EL (cell line): ENCODE measurements at places on chromosomes 13 and 19.

DNA sequence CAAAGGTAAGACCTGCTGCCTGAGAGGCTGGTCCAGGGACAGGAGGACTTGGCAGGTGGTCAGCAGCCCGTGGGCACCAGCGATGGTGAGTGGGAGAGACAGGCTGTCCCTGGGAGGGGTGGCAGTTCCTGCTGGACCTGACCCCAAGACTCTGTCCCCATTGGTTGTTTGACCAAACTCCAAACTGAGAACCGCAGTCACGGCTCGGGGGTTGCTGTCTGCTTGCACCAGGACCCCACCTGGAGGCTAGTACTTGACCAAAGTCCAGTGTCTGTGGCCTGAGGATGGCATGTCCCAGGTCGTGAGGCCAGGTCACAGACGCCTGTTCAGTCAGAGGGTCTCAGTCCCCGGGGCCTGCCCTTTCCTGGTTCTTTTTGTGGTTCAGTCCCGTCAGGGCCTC is 9.9 kb upstream of the ZNF14 start:
- no peak for DNase-seq

GRCh38 chr19:33473653-33474305 is 47.8 kb downstream of the PEPD start:
- DNase-seq: peak; percentile 67

- DNase-seq: peak; percentile 34
Measured at GRCh38 chr13:26500618-26501320, 56.7 kb upstream of the WASF3 start.

GRCh38 chr13:94822356-94822755 is 110.0 kb upstream of the SOX21 start:
- DNase-seq: no peak

DNA sequence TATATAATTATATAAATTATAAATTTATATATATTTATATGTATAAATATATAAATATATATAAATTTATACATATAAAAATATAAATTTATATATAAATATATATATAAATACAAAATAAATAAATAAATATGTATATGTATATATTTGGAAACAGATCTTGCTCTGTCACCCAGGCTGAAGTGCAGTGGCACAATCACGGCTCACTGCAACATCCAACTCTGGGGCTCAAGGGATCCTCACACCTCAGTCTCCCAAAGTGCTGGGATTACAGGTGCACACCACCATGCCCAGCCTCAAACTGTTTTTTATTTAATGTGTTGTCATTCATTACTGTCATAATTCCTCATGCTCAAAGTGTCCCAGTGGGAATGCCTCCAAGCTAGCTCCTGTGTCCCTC is 25.2 kb upstream of the PDCD5 start:
- DNase-seq: no peak

DNA sequence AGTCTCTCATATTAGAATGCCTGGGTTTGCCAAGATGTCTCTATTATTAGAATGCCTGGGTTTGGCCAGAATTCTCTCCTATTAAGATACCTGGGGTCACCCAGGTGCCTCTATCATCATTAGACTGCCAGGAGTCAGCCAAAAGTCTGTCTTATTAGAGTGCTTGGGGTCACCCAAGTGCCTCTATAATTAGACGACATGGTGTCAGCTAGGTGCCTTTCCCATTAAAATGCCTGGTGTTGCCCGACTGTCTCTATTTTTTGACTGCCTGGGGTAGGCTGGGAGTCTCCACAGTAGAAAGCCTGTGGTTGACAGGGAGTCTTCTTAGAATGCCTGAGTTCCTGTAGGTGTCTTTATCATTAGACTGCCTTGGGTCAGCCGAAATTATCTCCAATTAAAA is 1536.6 kb downstream of the UQCRFS1 start:
- no peak for DNase-seq

GRCh38 chr13:44542361-44542760 is 33.8 kb downstream of the TSC22D1 start:
- no peak for DNase-seq
